Fibroblast of skin of right biceps (primary cell): ENCODE measurements at places on chromosomes 2 and 18.
A peak's percentile ranks its signal among the peaks of the same experiment; 100 is the strongest.

DNA sequence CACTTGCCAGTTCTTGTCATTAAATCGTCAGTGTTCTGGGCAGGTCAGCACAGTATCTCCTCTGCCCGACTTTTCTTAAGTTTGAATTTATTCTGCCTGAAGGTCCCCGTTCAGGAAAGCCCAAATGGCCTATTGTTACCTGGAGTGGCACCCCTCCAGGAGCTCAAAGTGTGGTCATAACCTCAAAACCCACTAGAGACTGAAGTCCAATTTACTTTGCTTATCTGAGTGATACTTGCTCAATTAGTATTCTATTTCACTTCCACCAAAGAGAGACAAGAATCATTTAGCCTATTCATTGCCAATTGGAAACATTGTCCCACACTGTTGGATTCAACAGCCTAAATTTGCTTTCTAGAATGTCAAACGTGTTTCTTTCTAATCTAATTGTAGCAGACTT, 375.3 kb downstream of the LNPK start:
- no peak for DNase-seq

- DNase-seq, result peak; percentile 46
Measured at GRCh38 chr18:35389095-35389618, 12.0 kb upstream of the ZNF396 start.

GRCh38 chr2:67322353-67323001, 74.7 kb upstream of the ETAA1 start:
- DNase-seq, result peak; percentile 20

DNA sequence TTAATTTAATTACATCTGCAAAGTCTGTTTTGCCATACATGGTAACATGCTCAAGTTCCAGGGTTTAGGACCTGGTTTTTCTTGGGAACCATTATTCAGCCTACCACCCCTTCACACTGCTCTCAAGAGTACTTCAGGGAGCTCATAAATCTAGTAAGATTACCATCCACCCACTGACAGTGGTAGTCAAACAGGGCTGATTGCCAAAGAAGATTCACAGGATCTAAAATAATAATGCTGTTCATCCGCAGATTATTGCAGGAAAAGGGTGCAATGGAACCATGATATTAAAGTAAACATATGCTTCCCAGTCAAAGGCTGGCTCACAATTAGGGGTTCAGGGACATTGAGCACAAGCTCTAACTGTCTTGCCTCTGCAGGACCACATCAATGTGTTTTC, 148.0 kb upstream of the CYRIA start:
- no peak for DNase-seq

DNA sequence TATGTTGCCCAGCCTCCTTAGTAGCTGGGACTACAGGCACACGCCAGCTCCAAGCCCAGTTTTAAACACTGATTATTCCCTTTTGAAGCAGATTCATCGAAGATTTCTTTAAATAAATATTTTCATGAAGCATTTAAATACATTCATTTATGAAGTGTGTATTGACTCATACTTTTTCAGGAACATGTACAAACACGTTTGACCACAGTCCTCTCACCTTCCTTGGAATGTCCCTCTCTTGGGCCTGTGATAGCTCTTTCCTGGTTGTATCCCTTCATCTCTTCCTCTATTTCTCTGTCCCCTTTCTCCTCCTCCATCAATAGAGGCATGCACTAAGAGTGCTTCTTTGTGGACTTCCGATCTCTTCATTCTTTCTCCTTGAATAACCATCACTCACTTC, 2.5 kb downstream of the PSTPIP2 start:
- DNase-seq, result peak; percentile 17

- DNase-seq, result no peak
Measured at GRCh38 chr18:7808992-7809391, 241.9 kb downstream of the PTPRM start.

GRCh38 chr2:73255907-73256617, 22.0 kb downstream of the CCT7 start:
- DNase-seq, result no peak

- no peak for DNase-seq
Measured at GRCh38 chr2:118098307-118099030, 10.2 kb downstream of the INSIG2 start.

- DNase-seq, result peak; percentile 30
Measured at GRCh38 chr18:20971886-20972267, 139.7 kb downstream of the ROCK1 start.

DNA sequence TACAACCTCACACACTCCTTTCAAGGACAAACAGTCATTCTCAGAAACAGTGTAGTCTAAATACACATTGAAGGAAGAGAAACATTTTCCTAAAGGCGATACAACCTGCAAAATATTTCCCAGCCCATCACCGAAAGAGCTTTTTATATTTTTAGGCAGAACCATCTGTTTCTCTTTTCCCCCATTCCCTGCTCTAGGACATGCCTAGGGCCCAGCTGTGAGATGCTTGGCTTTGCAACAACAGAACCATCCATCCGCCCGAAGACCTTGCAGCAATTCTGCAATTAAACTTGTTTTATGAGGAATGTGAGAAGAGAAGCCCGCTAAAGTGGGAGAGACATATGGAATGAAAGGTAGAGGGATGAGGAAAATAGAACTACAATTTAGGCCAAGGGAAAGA, 105.6 kb upstream of the RFX8 start:
- DNase-seq, result no peak

GRCh38 chr2:4725618-4726017, 966.6 kb upstream of the SOX11 start:
- DNase-seq, result no peak

GRCh38 chr18:5962362-5962761, 67.0 kb upstream of the TMEM200C start:
- no peak for DNase-seq

DNA sequence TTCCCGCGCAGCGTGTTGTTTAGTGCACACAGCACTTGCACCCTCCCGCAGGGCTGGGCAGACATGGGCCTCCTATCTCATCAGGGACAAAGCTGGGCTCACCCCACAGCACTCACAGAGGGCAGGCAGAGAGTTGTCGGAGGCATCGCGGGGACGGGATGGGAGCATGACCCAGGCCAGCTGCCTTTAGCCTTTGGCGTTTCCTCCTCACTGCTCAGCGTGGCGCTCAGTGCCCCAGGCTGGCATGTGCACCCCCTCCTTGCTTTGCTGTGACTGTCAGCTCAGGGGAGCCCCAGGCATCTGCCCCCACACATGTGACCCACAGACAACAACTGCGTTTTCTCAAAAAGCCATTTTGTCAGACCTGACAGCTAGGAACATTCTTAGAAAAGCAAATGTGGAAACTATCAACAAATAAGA, 101.1 kb downstream of the RNF144A start:
- DNase-seq, result no peak

DNA sequence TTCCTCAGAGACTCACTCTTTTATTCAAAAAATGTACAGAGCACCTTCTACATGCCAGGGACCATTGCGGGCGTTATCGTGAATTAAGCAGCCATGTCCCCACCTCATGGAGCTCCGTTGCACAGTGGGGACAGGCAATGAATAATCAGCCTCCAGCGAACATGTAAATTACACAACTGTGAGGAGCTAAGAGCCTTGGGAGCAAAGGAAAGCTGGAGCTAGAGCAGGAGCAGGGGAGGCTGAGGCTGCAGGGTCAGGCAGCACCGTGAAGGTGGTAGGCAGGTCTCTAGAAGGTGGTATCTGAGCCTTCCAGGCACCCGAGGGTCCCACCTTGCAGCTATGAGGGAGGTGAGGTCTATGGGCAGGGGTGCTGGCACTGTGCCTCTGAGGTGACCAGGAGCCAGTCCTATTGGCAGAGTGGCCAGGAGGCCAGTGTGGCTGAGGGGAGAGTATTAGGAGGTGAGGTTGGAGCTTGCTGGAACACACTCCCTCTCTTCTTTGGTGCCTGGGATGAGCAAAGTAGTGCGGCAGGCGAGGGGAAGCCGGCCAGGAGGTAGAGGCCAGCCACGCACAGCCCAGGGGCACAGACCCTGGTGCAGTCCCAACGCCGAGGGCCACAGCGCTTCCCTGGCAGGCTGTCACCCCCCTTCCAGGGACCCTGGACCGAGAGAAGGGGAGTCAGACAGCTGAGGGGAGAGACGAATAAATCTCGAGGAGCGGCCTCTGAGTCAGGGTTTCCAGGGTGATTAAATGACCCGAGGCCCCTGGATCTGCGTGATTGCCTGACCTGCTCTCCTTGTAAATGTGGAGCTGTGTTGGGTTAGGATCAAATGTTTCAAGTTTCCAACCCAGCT, 167.3 kb downstream of the SEPTIN10 start:
- no peak for DNase-seq

- no peak for DNase-seq
Measured at GRCh38 chr2:54394392-54394791, 61.7 kb upstream of the SPTBN1 start.

DNA sequence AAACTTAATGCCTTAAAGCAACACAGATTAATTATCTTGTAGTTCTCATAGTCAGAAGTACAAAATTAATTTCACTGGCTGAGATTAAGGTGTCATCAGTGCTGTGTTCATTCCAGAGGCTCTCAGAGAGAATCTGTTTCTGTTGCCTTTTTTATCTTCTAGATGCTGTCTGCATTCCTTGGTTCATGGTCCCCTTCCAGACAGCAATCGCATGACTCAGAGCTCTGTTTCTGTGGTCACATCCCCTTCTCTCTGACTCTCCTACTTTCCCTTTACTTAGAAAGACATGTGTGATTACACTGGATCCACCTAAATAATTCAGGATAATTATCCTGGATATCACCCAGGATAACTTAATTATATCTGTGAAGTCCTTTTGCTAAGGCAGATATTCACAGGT, 148.6 kb downstream of the MAIP1 start:
- DNase-seq, result peak; percentile 75

DNA sequence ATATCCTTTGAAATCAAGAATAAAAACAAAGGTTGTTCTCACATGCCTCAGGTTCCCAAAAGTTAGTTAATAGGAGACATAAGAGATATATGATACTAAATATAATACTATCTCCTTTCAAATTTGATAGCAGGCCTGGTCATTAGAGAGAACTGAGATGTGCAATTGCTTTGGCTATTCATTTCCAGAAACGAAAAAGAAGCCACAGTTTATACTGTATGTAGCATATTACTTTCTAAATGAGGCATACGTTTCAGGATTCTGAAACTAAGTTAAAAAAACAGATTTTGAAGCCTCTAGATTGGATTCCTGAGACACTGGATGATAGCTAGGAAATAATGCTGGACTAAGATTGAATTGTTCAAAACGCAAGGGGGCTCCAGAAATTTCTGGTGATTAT, 7.1 kb downstream of the PPP1R1C start:
- DNase-seq, result no peak

DNA sequence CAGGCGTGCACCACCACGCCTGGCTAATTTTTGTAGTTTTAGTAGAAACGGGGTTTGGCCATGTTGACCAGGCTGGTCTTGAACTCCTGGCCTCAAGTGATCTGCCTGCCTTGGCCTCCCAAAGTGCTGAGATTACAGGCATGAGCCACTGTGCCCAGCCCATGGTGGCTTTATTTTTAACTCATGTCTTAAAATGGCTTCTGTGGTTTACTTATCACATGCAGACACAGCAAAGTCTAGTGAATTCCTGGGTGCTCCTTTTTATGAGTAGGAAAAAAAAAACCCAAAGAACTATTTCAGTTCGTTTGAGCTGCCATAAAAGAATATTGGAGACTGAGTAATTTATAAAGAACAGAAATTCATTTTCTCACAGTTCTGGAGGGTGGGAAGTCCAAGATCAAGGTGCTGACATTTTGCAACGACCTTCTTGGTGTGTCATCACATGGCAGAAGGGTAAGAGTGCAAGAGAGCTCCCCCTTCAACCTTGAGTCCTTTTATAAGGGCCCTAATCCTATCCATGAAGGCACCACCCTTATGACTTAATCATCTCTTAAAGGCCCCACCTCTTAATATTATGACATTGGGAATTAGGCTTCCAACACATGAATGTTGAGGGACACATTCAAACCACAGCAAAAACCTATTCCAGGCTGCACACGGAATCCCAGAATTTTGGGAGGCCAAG, 12.6 kb upstream of the REL start:
- no peak for DNase-seq

GRCh38 chr2:133892352-133892913, 324.2 kb upstream of the NCKAP5 start:
- DNase-seq, result no peak

DNA sequence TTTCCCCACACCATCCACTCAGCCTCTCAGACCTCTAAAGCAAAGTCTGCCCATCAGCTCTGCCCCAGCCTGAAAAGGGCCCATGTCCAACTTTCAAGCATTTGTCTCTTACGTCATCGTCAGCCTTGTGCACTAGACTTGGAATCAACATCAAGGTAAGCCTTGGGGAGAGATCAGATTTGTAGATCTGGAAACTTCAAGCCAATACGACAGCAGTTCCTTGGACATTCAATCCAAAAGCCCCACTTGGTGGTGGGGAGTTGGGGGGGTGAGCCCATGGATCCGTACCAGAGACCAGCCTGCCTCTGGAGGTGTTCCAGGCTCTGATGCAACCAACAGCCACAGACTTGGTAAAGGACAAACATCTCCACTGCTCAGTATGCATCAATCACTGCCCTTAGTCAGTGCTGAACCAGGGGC, 206.8 kb upstream of the MEIS1 start:
- no peak for DNase-seq

DNA sequence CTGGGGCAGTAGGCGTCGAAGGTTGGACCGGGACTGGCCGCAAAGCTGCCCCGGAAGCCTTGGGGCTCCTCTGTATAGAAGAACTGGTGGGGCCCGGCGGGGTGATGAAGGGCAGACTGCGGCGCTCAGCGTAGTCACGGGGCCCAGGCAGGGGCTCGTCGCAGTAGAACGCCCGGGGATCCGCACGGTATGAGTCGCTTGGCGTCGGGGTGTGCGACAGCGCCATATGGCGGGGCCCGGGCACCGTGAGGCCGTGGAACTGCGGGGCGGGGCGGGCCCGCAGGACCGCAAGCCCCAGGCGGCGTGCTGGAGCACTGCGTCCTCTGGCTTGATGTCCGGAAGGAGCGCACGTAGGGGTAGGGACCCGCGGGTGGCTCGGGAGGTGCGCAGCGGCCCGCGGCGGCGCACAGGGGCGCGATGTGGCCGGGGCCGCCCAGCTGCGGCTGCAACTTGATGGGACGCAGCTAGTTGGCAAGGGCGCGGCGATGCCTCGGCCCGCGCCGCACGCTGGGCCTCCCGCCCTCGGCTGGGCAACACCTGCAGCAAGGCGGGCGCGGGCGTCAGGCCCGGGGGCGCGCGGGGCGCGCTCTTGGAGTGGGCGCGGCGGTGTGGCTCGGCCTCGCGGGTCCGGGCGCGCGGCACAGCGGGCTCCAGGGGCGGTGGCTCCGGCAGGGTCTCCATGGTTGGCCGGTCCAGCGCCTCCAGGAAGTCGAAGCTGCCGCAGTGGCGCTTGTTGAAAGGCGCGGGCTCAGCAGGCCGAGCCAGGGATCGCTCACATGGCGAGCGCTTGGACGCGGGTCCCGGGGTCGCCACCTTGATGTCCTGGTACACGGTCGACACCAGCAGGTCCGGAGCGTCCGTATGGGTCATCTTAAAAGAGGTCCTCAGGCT, 251.4 kb downstream of the ANKRD30B start:
- DNase-seq, result no peak

- no peak for DNase-seq
Measured at GRCh38 chr2:11417946-11418585, 47.9 kb downstream of the E2F6 start.
